ENCODE measurements at places on chromosomes 1 and 21.

- no peak for DNase-seq
Observed at GRCh38 chr1:111943846-111944749, 45.4 kb downstream of the KCND3 start.

GRCh38 chr1:212111536-212111935 lies 76.0 kb downstream of the DTL start:
- no peak for DNase-seq

DNA sequence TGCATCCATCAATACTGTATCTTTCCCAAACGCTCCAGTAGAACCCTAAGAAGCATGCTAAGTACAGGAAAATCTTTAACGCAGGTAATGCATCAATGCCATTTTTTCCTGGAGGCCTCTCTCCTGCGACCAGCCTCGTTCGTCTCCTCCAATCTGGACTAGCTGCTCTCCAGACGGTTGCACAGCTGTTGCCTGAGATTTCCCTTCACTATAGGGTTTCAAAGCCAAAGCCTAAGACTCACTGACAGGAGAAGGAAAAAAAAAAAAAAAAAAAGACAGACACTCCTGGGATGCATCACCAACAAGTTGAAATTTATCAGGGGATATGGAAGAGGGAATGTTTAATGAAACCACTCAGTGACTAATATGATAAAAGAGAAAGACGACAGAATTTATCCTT lies 93.0 kb downstream of the APP start:
- DNase-seq, result no peak

GRCh38 chr1:246459221-246459620 lies 47.9 kb downstream of the SMYD3 start:
- no peak for DNase-seq

DNA sequence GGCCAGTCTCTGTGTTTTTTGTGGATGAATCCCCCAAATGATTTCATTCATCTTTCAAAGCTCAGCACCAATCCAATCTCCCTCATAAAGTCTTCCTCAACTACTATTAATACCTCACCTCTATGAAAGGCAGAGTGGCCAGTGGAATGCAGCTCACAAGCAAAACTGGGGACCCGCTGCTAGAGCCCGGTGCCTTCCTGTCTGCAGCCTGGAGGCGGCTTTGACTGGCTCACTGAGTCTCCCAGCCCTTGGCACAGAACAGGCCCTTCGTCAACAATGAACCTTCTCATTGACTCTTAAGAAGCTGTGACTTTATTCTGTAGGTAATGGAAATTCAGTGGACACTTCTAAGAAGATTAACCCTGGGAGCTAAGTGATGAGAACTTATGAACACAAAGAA lies 86.8 kb upstream of the RAB4A start:
- DNase-seq, result no peak

GRCh38 chr1:36306210-36306901 lies at the start of gene SH3D21:
Gene SH3D21 (plus strand): TSS chr1:36306368. CDS start chr1:36306421, 53 bp downstream.
- peak; percentile 42 for DNase-seq

DNA sequence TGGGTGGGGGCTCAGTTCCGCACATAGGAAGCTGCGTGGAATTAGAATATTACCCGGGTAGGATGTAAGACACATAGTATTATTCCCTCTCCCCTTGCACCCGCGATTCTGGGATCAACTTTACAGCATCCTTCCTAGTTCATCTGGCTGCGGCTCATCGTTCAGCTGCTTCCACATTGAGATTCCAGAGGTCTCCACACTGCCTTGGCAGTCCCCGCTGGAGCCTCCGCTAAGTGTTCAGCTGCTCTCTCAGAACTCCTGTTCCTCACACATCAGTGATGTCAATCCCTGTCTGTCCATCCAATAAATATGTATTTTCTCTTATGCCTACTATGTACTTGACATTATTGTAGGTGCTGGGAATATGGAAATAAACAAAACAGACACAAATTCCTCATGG lies 135.6 kb upstream of the SYT6 start:
- DNase-seq, result no peak

- DNase-seq, result peak; percentile 68
Observed at GRCh38 chr1:231612393-231613089, 14.0 kb upstream of the DISC1 start.

DNA sequence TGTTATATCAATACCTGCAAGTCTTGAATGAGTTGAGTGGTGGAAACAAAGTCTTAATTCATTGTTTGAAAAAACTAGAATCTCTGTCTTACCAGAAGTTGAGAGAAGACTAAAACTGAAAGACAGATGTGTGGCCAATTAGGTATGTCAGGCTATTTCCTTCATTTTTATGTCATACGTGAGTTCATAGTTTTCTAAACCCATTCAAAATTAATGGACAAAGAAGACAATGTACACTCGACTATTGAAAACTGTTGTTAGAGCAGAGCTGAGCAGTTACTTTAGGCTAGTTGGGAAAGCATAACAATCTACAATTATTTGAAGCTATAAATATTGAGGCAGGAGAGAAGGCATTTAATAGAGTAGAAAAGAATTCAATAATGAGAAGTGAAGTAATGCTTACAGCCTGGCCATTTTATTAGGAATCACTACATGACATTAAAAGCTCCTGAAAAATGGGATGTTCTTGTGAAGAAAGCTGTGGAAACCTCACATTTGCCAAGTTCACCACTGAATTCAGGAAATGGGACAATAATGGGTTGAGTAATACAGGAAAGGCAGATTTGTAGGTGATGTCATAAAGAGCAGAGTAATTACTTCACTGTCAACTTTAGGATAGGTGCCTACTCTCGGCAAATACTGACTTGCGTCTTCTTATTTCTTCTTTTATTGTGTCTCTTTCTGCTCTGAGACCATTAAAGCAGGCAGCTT lies 204.4 kb downstream of the PLA2G4A start:
- no peak for DNase-seq

DNA sequence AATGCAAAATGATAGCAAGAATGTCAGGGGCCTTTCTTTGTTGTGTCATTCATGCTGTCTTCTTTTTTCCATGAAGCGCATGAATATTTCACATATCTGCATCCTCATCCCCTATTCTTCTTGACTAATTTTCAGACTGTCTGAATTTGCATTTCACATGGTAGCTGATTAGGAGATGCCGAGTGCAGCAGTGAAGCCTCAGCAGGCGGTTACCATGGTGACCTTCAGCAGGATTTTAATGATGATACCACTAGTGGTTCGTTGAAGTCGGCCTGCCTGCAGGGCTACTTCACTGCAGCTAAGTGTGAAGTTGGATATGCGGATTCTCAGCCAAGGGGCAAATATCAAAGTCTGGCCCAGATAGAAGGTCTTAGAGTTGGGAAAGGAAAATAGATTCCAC lies 141.8 kb downstream of the NEK7 start:
- no peak for DNase-seq

DNA sequence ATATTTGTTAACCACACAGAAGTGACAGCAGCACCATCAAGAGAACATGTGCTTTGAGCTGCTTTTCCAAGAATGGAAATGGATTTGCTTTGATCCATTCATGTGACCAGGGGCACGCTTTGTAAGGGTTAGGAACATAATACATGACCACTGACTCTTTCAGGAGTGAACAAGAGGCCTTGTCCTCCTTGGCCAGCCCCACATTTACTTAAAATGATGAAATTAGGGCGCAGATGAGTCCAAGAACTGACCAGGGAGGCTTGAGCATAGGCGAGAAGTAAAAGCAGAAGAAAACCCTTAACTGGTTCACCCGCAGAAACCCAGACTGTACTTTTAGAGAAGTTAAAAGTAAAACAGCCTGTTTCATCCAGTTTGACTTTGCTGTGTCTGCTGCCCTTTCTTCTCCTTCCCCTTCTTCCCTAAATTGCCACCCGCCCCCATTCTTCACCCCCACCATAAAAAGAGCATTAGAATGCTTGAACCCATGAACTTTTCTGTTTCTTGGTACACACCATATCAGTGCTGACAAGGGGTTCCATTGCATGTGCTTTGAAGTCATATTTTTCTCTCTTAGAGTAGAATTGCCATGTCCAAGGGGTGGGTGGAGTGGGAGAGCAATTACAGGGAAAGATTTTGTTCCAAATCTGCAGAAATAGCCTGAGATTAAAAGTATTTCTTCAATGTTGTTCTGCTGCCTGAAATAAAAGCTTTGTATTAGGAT lies 2.6 kb upstream of the GLUL start:
- DNase-seq, result no peak

- peak; percentile 59 for DNase-seq
Observed at GRCh38 chr1:192477630-192478029, 97.9 kb upstream of the RGS1 start.

DNA sequence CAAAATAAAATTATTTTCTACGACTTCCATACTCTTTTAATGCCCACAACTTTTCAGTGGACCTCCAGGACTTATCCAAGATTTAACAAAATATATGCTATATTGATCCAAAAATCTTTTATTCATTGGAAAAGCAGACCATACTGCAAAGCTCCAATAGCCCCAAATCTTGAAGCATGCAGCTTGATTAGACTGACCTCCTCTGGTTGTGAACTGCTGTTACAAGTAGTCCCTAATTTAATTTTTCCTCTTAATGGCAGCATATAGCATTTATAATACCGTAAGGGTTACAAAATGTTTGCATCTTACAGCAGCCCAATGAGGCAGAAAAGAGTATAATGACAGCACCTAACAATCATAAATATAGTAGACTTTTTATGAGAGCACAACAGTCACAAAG lies 49.8 kb downstream of the TPR start:
- no peak for DNase-seq

DNA sequence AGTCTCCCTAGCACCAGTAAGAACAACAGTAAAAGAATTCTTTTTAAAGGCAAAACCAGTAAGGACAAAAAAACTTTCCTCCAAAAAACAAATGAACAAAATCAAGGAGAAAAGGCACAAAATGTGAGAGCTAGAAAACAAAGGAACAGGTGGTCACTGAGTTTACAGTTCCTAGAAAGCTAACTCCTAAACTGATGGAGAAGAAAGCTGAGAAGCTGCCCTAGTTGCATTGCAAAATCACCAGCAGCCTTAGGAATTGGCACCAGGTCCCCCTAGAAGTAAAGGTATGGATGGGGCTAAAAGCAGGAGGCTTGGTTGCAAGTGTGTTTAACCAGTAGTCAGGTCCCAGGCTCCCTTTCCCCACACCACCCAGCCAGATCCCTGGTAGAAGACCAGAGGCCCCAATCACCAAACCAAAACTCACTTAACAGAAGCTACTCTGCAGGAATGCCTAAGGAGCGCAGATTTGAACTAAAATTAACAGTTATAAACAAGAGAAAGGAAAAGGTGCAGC lies 47.6 kb downstream of the RAB3GAP2 start:
- DNase-seq, result no peak

GRCh38 chr21:26060335-26061115 lies 110.0 kb downstream of the APP start:
- DNase-seq, result no peak

GRCh38 chr21:42387164-42387563 lies 8.7 kb downstream of the TMPRSS3 start:
- DNase-seq, result no peak

GRCh38 chr1:184626076-184627006 lies 128.3 kb downstream of the EDEM3 start:
- DNase-seq, result no peak

GRCh38 chr1:214106375-214106774 lies 118.6 kb downstream of the PROX1 start:
- no peak for DNase-seq

DNA sequence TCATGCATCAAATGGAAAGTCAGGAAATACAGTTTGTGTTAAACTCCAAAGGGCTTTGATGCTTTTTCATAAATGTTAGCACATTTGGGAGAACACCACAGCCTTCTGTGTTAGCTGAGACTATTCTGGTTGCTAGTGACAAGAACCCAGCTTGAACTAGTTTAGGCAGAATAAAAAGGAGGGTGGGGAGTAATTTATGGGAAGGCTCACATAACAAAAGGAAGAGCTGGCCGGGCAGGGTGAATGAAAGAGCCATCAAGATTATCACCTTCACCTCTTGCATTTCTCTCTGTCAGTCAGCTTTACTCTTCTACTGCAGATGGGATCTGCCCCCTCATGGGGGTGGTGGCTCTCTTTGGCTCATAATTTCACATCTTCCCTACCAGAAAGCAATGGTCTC lies 75.4 kb upstream of the VTCN1 start:
- no peak for DNase-seq

GRCh38 chr1:212628046-212628445 lies 19.5 kb downstream of the ATF3 start:
- no peak for DNase-seq

GRCh38 chr1:116510361-116510760 lies 60.5 kb downstream of the CD58 start:
- DNase-seq, result no peak
